ENCODE measurements at places on chromosomes 1 and 21.
A peak's percentile ranks its signal among the peaks of the same experiment; 100 is the strongest.

DNA sequence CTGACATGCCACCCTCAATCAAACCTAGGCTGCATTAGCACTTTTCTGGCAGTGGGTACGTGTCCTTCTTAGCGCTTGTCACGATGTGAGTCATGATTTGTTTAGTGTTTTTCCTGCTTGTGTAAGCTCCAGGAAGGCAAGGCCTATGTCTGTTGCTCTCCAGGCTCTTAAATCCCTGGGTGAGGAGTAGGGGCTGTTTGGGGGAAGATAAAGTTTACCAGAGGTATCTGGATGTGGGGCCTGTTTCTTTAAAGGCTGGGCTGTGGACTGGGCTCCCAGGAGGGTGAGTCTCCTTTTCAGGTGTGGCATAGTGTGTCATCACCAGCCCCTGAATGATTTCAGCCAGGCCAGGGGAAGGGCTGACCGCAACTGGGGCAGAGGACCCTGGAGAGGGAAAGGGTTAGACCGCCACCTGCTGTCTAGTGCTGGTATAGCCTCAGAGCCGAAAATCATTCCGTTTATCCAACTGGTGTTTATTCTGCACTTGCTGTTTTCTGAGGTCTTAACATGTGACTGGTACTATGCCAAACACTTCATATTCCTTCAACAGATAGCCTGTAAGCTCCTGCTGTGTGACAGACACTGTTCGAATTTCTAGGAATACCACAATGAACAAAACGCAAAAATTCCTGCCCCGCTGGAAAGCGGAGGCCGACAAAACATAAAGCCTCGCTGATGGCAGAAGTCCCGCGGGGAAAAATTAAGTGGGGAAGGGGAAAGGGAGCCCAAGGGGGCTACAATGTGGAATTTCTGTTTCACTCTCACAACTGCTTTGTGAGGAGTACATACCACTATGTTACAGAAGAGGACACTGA, 9.7 kb downstream of the SERINC2 start:
- peak; percentile 12 for DNase-seq

GRCh38 chr1:64811131-64811530, 66.3 kb downstream of the RAVER2 start:
- DNase-seq, result peak; percentile 4

GRCh38 chr1:185837711-185838110, 103.5 kb downstream of the HMCN1 start:
- no peak for DNase-seq

DNA sequence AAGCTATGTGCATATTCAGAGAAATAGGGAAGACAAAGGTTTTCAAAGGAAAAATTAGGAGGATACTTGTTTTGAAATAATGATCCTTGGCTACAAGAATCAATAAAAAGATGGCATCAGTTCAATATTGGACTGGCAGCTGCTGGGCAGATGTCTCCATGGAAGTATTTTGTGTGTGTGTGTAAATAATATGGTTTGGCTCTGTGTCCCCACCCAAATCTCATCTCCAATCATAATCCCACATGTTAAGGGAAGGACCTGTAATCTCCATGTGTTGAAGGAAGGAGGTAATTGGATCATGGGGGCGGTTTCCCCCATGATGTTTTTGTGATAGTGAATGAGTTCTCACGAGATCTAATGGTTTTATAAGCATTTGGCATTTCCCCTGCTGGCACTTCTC, 40.4 kb upstream of the LRRC7 start:
- no peak for DNase-seq
